GM12892 (cell line): ENCODE measurements at places on chromosomes 2 and 18.

GRCh38 chr2:232634206-232635150 lies 1.1 kb downstream of the EFHD1 start:
- DNase-seq = no peak

DNA sequence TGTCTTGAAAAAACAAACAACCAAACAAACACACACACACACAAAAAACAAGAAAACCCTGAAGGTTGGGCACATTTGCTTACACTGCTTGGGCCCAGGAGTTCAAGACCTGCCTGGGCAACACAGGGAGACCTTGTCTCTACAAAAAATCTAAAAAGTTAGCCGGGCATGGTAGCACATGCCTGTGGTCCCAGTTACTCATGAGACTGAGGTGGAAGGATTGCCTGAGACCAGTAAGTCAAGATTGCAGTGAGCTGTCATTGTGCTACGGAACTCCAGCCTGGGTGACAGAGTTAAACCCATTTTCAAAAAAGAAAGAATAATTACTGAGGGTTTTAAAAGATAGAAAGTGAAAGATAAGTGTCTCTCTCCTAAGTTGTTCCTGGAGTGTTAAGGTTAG lies 103.4 kb downstream of the MBD5 start:
- DNase-seq = no peak

GRCh38 chr2:206700156-206700555 lies 18.0 kb downstream of the DYTN start:
- no peak for DNase-seq

DNA sequence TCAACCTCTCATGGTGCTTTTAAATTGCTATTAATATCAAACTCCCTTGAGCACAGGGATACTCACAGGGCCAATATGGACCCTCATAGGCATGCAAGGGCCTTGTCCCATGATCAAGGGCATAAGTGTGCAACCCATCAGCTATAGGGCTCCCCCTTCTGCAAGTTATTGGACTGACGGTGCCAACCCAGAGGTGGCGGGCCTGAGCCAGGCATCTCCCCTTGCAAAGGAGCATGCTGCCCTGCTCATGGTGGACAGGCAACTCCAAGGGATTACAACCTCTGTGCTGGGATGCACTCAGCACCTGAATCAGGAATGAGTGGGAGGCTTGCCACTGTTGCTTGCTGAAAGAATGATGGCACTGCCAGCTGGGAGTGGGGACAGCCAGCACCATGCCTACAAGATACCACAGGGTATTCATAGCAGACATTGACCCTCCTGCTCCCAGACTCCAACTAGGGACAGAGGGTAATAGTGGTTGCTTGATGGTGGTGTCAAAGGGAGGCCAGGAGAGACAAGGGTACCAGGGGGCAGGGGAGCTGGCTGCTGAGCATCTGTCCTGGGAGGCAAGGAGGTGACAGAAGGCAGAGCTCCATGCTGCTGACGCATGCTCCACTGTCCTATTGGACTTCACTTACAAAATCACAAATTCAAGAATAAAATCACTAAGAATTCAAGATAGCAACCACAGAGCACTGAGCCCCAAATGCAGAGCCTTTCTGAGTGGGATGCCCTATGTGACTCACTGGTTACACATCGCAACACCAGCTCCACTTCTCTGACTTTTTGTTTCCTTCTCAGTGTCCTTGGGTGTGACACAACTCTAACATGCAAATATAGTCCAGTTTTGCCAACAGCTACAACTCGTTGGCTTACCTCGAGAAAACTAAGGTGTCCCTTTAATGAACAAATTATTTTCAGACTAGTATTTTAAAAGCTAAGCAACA lies 157.1 kb upstream of the CCDC150 start:
- DNase-seq = no peak

DNA sequence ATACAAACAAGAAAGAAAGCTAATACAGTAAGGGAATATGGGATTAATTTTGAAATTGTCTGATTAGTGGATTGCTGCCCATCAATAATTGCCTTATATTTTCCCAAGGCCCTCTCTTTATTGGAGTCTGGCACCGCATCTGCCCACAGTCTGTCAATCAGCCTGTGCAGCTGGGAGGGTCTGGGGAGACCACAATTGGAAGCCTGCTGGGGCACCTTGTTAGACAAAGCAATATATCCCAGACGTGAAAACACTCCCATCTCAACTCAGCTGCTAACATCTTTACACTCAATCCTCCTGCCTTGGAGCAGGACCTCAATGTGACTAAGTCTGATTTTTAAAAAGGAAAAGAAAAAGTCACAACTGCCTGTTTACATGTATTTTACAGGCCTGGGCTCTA lies 258.6 kb downstream of the SRBD1 start:
- DNase-seq = no peak

DNA sequence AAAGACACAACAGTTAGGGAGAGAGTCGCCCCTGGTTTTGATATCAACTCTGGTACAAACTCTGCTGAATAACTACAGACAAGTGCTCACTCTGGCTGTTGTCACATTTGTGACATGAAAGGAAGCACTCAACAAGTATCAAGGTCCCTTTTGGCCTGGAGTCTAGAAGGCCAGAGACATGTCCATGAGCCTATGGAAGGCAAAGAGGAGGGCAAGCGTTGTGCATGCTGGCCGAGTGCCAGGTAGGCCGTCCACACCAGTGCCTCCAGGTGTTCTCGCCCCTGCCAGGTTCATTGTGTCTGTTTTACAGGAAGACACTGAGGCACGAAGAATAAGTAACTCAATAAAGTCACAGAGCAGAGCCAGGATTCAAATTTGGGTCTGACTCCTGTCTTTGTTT lies 21.1 kb downstream of the ILKAP start:
- DNase-seq = no peak

DNA sequence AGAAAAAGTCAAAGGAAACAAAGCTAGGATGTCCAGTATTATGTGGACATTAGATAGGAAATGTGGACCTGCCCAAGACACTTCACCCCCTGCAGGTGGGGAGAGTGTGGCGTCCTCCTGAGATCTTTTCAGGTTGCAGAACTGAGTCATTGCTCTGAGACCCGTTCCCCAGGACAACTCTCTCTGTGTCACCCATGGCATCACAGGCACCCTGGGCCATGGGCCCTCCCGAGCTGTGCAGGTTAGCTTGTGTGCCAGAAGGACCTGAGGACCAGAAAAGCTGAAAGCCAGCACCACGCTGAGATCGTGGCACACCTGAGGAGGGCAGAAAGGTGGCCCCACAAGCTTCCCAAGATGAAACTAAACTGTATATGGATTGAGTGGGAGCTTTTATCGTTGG lies 229.5 kb downstream of the AGAP1 start:
- no peak for DNase-seq

GRCh38 chr2:43104763-43105162 lies 121.6 kb downstream of the ZFP36L2 start:
- no peak for DNase-seq

GRCh38 chr2:122512091-122512490 lies 756.6 kb downstream of the TSN start:
- no peak for DNase-seq

- DNase-seq = peak; percentile 21
Observed at GRCh38 chr18:35355140-35355618, 11.0 kb upstream of the ZNF24 start.

DNA sequence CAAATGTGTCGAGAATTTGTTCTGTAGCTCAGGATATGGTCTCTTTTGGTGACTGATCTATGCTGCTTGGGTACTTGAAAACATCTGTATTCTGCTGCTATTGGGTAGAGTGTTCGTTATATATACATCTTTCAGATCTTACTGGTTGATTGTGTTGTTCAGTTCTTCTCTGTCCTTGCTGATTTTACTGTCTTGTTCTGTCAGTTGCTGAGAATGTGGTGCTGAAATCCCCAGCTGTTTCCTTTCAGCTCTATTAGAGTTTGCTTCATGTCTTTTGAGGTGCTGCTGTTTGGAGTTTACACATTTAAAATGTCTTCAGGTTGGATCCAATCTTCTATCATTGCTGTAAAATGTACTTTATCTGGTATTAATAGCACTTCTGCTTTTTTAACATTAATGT lies 12.9 kb downstream of the BCL2L11 start:
- DNase-seq = no peak

DNA sequence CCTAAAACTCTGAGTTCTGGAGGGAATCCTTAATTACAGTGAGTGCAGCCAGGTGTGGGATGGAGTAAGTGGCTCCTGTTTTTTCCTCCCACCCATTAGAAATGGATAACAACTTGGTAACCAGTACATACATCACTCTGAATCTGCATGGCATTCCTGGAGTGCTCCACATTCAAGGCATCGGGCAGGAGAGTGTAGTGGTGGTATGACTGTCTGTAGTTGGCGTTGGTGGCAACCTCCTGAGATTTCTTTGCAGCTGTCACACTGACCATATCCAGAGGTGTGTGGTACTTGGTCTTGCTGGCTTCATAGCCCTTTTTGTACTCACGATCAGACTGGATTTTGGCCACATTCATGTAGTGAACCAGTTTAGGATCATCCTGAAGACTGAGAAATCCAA lies 68.3 kb downstream of the NEB start:
- no peak for DNase-seq

DNA sequence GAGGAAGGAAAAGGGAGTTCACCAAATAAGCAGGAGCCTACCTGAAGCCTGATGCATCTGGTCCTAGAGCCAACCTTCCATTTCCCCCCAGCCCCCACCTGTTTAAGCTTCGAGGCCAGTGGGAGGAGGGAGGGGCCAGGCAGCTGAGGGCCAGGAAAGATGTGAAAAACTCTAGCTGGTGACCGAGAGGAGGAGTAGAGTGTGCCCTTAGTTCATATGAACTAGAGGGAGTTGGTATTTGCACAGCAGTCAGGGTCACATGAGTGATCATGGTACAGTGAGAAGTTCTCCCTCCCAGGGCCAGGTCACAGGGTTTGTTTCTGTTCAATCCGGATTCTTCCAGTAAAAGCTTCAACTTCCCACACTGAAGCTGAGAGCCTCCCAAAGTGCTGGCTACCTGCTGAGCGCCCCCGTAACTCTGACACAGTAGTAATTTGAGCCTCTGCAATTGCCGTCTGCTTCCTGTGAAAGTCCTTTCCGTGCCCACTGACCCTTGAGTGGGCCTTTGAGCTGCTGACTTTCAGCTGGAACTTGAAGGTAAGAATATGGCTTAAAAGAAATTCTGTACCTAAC lies at the start of gene SULT1C2:
Gene SULT1C2 (plus strand): TSS at position 362 of the 573 bp plus-strand sequence. CDS start 4,773 bp downstream, outside the sequence.
- no peak for DNase-seq

GRCh38 chr2:208036357-208036756 lies 11.0 kb upstream of the PLEKHM3 start:
- DNase-seq = no peak

GRCh38 chr2:176130147-176130956 lies 847 bp downstream of the HOXD8 start:
- no peak for DNase-seq

- DNase-seq = no peak
Observed at GRCh38 chr2:227597998-227598397, 695 bp upstream of the SCYGR2 start.

DNA sequence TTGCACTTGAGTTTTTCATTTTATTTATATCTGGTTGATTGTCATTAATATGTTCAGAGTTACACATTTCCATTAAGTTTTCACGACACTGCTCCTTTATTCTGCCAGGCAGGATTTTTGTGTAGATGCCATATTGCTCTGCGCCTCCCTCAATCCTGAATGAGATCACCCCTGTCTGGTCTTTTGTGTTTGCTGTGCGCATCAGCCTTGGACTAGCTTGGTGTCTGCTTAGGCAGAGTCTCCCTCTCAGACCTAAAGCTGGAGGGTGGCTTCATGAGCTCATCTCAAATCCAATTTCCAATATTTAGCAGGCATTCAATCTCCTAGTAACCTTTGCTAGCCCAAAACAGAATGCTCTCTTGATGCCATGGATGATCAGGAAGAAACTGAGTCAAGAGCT lies 137.4 kb downstream of the SMAD7 start:
- no peak for DNase-seq

DNA sequence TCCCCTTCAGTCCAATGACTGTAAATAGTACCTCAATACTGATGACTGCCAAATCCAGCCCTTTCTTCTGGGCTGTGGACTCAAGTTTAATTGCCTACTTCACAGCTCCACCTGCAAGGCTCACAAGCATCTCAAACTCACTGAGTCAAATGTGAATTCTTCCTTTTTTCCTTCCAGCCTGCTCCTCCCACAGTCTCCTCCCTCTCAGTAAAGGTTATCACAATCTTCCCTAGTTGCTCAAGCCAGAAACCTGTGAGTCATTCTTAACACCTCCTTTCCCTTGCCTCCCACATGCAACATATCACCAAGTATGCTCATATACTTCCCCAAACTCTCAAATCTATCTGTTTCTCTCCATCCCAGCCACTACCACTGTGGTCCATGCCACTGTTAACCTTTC lies 3.7 kb upstream of the MFSD6 start:
- DNase-seq = no peak

- DNase-seq = no peak
Observed at GRCh38 chr2:54949431-54949830, 100.8 kb downstream of the RTN4 start.

GRCh38 chr2:186852508-186852907 lies 3.5 kb upstream of the ZSWIM2 start:
- no peak for DNase-seq

GRCh38 chr2:509888-510287 lies 167.3 kb downstream of the TMEM18 start:
- no peak for DNase-seq

DNA sequence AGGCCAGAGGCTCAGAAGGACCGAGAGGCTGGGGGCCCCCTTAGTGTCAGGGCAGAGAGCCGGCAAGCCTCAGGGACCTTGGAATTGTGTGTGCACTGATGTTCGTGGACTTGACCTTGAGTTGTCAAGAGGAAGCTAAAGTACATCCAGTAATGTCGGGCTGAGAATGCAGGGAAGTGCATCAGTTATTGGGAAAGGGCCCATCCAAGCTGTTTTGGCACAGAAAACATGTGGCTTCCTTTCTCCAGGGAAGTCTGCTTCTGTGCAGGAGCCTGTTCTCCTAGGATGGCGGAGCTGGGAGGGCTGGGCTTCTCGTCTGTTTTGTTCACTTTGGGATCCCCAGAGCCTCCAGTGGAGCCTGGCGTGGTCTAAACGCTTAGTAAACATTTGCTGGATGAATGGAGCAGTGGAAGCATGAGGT lies 23.7 kb downstream of the ATOH8 start:
- no peak for DNase-seq

- peak; percentile 28 for DNase-seq
Observed at GRCh38 chr2:39469807-39470206, 32.7 kb upstream of the MAP4K3 start.

DNA sequence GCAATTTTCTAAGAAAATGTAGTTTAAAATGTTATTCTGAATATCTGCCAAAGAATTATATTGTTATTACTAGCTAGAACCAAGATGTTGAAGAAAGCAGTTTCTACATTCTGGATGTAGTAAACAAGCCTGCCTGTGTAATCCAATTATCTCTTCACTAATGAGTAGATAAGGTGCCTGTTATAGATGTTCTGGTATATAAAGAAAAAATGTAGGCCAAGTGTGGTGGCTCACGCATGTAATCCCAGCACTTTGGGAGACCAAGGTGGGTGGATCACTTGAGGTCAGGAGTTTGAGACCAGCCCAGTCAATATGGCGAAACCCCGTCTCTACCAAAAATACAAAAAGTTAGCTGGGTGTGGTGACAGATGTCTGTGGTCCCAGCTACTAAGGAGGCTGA lies 28.9 kb downstream of the CD302 start:
- DNase-seq = no peak

- no peak for DNase-seq
Observed at GRCh38 chr2:28779001-28779400, 27.4 kb downstream of the PPP1CB start.

GRCh38 chr18:58762781-58763171 lies 91.5 kb downstream of the MALT1 start:
- DNase-seq = no peak

GRCh38 chr2:166614503-166614902 lies 120.5 kb upstream of the SCN7A start:
- no peak for DNase-seq
